ENCODE measurements at places on chromosomes 6 and 20. TPM values are rescaled to one million over a fixed set of nuclear protein-coding genes. Genes with fewer than 3 reads are reported as not detected.

DNA sequence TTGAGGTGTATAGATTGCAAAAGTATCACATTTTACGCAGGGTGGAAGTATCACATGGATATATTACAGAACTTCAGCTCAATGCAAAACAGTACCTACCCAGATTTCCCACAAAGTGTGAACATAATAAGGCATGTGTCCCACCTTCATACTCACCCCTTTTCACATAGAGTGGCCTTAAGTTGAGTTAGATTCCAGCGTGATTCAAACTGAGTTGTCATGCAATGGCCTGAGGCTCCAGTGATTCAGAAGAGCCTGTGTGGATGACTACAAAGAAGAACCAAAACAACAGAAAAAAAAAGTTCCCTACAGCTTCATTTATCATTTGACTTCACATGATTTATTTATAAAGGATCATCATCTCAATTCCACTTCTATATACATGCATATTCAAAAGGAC is 309.7 kb downstream of the SLC35F1 start:
- DNase-seq, result peak; percentile 85

GRCh38 chr20:48398506-48399449 is 429.0 kb downstream of the PREX1 start:
- DNase-seq, result no peak

The C6orf15 gene
- total RNA-seq, result not detected

The AKAP12 gene
- 24.6 TPM for total RNA-seq

The BNIP5 gene
- not detected for total RNA-seq
